ENCODE measurements at places on chromosomes 3 and 15.

DNA sequence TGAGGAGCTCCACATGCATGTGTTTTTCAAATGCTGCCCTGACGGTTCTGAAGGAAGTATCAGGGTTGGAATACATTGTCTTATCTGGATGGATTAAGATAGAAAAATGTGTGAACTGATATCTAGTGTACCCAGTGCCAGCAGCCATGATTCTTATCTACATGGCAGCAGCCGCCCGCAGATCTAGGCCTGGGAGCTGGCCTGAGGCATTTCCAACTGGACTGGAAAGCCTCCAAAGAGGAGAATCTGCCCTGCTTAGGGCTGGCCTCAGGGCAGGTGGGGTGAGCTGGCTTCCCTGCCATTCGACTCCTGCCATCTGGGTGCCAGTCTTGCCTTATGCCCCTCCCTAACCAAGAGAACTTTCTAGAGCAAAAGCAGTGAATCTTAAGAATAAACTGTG, 125.8 kb downstream of the SSR3 start:
- no peak for DNase-seq

DNA sequence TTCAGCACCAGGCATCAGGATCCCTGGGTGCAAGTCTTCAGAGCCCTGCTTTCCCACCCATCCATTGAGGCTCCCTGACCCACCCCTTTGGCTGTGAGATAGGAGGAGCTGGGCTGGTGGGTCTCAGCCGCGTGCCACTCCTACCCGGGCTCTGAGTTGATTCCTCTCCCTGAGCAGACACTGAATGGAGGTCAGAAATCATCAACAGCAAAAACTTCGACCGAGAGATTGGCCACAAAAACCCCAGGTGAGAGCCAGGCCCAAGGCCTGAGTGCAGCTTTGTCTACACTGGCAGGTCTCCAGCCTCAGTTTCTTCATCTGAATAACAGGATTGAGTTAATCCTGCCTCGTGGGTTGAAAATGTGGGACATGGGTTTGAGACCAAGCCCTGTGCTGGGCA, 7.8 kb downstream of the TMEM43 start:
- DNase-seq: no peak

- no peak for DNase-seq
Measured at GRCh38 chr15:55250392-55250791, 39.2 kb downstream of the RAB27A start.

GRCh38 chr15:30924353-30924752, 20.6 kb downstream of the FAN1 start:
- DNase-seq: no peak

DNA sequence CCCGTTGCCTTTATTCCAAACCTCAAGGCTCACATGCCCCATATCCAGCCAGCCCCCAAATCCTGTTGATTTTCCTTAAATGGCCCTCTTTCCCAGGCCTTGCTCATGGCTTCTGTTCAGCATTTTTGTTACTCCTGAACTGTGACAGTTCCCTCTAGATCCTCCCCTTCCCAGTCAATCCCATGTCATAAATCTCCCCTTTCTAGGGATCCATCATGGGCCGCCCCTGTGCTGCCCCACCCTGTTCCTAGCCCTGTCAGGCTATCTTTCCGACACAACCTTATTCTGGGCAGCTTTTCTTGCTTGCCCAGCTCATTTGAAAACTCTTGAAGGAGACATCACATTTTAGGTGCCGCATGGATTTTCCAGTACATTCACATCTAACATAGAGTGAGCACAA, 84.8 kb downstream of the TLE3 start:
- DNase-seq: no peak

GRCh38 chr15:40772014-40772413, 2.2 kb downstream of the C15orf62 start:
- DNase-seq: no peak

DNA sequence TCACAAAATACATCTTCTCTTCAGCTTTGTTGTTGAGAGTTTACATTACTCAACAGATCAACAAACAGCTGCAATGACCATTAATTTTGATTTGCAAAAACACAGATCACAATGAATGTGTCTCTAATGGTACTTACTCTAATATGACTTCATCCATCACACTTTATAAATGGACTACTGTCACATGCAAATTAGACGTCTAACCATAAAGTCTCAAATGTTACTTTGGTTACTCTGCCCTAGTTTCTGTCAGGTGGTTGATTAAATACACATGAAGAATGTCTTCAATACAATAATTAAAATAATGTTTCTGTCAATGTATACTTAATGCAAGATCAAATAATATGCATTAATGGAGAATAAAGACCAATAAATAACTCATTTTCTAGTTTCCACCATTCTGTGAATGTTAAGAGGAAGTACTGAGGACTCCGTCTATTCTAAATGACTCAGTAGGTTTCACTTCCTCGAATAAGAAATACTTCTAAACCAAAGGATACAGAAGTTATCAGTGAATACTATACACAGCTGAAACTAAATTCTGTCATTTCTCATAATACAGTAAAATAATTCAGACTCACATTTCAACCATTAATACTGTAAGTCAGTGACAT, 145.8 kb downstream of the CBLB start:
- DNase-seq: no peak

DNA sequence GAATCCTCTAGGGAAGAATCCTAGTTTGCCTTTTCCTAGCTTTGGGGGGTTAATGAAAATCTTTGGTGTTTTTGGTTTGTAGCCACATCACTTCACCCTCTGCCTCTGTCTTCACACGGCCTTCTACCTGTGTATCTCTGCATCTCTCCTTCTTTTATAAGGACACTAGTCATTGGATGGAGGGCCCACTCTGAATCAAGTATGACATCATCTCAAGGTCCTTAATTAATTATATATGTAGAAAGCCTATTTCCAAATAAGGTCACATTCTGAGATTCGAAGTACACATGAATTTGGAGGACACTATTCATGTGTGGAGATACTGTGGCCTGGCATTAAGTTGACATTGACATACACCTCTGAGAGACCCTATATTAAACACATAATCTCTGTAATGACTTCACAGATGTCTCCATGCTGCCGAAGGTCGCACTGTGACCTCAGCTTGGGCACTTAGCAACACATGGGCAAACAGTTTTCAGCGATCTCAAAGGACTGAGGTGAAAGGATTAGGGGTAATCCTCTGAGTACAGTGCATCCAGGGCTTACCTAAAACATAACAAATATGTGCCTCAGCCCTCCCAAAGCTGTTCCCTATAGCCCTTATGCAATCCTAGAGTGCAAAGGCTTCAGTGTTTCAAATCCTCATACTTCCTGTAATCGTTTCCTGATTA, 446.0 kb downstream of the FGF12 start:
- DNase-seq: no peak

- no peak for DNase-seq
Measured at GRCh38 chr15:58742022-58742813, 7.3 kb downstream of the ADAM10 start.

GRCh38 chr3:134707908-134708597, 57.2 kb upstream of the KY start:
- DNase-seq: no peak

- no peak for DNase-seq
Measured at GRCh38 chr15:41983621-41984571, 11.5 kb upstream of the EHD4 start.

GRCh38 chr3:67648701-67649100, 5.7 kb downstream of the SUCLG2 start:
- DNase-seq: no peak

- no peak for DNase-seq
Measured at GRCh38 chr3:11224870-11225229, 47.3 kb upstream of the ATG7 start.

GRCh38 chr3:135161425-135161824, 366.4 kb downstream of the EPHB1 start:
- DNase-seq: no peak

DNA sequence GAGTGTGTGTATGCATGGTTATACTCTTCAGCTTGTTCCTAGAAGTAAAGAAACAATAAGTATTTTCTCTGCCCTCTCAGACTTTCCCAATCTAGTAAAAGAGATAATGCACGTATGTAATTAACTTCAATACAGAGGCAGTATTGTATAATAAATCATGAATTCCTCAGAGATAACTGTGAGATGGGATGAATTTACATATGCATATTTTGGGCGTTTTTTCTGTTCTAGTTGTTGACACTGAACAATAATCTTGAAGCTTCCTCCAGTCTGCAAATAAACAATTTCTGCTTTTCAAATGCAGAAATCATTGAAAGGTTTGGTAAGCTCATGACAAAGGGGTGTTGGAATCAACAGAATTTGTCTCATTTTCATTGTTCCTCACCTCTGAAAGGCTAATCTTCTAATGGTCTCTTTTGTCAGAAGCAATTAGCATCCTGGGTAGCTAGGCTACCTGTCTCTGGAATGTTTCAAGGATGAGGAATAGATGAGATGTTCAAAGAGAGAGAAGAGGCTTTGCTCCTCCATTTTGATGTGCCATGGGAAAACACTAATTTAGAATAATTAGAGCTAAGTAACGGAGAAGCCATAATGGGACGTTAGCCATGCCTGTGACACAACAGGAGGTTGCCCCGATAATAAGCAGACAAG, 43.3 kb upstream of the SIAH2 start:
- DNase-seq: no peak

GRCh38 chr15:59292442-59293151, 80.1 kb downstream of the MYO1E start:
- no peak for DNase-seq

GRCh38 chr15:52984507-52984906, 194.4 kb upstream of the ONECUT1 start:
- DNase-seq: no peak
